Stimulated activated CD4-positive, alpha-beta T cell treated with anti-CD3 and anti-CD28 coated beads, Interleukin-12 subunit alpha, Interleukin-12 subunit beta, amount 100 ng/mL, for 4 hours (primary cell): ENCODE measurements at places on chromosomes 5 and 9.

DNA sequence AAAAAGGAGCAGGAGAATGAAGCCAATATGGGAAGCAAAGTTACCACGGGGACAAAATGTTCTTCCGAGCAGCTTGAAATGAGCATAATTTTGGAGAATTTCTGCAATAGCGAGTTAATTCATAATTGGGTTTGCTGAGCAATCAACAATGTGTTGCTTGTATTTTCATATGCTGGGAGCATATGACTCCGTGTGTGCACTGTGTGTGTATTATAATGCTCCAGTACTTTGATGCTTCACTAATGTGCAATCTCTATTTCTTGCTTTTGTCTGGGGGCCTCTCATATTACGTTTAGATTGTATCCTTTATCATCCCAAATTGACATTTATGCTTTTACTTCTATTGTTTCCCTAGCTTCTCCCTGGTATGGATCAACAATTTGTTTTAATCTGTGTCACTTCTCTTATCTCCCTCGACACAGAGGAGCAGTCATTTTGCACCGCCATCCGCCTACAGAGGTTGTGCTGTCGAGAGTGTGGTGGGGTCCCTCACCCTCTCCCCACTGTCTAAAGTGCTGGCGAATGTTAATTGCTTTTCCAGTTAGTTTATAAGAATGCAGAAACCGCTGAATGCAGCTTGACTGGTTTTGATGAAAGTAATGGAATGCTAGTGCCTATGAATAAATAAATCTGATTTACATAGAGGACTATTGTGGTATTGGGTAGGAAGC is 372.5 kb upstream of the WWC1 start:
- no peak for DNase-seq

DNA sequence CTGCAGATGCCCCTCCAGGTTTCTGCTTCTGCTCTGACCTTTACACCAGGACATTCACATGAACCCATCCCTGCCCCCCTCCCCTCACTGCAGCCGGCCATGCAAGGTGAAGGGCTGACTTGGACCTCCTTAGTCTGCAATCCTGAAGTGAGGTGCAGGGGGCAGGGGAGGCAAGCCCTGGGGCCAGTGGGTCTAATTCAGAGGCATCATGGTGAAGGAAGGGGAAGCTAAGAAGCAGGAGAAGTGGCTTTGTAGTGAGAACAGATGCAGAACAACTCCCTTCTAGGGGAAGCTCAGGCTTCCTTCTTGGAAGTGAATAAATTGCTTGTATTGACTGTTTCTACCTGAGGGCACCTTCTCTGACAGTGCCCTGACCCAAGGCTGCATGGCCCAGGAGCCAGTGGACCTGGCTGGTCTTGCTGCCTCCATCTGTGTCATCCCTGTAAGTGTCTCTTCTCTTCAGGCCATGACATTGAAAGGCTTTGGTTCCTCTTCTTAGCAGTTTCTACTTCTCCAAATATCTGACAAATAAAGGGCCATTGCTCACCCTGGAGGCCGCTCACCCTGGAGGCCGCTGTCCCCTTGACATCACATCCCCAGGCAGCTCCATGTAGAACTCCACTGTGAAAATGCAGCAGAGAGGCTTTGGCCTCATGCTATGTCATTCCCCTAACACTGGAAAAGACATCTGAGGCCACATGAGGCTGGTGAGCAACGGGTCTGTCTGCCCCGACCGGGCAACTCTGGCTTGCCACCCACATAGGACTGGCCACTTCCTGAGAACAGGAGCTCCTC is 55.3 kb downstream of the GADD45G start:
- DNase-seq: no peak

DNA sequence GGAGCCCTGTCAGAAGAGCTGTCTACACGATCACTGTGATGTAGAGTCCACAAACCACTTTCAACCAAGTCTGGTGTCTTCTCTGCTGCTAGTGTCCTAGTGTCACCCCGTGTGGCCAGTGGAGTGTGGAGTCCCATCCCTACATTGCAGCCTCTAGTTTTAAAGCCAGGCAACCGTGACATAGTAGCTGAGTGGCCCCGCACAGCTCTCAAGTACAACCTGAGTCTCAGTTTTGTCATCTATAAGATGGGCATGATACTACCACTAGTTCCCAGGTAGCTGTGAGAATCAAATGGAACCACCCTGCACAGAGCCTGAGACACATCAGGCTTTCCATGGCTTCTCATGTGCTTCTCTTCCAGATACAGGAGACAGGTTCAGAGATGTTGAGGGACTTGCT is 43.2 kb upstream of the AKNA start:
- no peak for DNase-seq

DNA sequence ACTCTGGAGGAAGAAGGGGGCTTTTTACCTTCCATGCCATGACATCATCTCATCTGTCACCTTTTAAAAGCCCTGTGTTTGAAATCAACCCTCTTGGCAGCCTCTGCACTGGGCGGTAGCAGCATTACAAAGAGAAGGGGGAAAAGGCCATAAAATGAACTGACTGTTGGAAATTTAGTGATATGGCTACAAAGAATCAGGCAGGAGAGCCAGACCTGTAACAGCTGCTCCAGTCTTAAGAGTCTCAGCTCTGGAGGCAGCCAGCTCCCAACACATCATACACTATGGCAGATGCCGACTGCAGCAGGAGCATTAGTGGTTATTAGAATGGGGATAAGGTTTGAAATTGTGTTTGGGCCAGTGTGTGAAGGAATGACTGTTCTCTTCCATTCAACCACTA is 257.5 kb downstream of the DMAC1 start:
- no peak for DNase-seq

- DNase-seq: no peak
Measured at GRCh38 chr5:3531320-3531986, 64.2 kb upstream of the IRX1 start.

DNA sequence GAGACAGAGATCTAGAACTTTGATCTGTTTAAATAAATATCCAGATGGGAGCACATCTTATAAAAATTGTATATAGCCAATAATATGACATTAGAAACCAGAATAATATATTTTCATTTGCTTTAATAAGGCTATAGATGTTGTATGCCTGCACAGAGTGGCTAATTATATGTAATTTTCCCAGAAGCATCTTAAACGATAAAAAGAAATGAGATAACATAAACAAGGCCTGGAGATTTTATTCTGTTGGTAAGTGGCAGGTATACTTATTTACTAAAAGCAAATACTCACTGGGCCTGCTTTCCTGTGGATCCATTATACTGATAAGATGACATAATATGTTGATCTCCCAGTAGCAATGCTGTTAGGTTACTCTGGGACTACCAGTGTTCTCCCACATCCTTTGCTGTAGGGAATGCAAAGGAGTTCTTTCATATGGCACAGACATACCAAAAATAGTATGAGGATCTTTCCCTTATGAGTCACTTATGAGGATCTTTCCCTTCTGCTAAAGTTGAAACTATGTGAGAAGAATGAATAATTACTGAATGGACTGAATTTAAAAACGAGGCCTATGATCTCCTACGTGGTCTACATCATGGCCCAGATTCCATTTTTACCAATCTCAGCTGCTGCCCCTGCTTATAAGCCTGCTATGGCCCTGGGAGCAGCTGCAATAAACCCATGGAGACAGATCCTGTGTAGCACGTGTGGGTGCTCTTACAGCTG is 112.1 kb downstream of the NUDT12 start:
- DNase-seq: no peak

- DNase-seq: no peak
Measured at GRCh38 chr9:34079181-34079580, 30.5 kb upstream of the UBAP2 start.

DNA sequence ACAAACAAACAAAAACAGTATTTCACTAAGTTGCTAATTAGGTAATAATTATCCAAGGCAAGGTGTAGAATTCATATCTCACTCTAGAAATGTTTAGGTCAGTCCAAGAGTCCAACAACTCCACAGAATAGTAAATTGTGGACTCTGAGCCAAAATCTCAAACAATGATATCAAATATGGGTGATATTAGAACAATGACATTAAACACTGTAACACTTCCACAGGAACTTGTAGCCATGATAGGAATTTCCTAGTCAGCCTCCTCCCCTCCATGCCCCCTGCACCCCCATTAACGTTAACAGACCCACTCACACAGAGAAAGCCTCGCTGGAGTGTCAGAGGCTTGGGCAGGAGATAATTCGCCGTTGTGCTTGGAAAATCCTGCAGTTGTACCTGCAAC is 305.0 kb upstream of the PIK3R1 start:
- no peak for DNase-seq

DNA sequence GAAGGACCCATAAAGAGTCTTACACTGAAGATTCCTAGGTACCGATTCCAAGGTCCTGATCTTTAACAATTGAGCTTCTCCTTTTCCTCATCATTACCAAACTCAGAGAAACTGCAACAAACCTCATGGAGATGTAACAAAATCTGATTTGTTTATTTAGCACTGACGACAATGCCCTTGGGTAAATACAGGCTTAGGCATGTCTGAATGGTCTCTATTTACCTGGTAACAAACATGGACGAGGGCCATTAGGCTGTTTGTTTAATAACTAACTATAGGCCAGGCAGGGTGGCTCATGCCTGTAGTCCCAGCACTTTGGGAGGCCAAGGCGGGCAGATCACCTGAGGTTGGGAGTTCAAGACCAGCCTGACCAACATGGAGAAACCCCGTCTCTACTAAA is 333.3 kb downstream of the AGTPBP1 start:
- DNase-seq: no peak

- DNase-seq: no peak
Measured at GRCh38 chr5:17398431-17398830, 99.6 kb upstream of the TAF11L2 start.

DNA sequence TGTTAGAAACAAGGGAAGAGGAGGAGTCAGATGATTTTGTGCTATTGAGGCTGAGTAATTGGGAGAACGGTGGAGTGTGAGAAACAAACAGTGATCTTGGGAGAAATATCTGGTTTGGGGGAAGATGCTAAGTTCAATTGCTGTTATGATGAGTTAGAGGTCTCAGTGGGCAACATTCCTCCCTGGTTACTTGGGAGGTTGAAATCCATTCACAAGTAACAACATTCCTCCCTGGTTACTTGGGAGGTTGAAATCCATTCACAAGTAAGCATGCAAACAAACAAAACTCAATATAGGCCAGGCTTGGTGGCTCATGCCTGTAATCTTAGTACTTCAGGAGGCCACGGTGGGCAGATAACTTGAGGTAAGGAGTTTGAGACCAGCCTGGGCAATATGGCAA is 38.7 kb downstream of the AGXT2 start:
- no peak for DNase-seq

DNA sequence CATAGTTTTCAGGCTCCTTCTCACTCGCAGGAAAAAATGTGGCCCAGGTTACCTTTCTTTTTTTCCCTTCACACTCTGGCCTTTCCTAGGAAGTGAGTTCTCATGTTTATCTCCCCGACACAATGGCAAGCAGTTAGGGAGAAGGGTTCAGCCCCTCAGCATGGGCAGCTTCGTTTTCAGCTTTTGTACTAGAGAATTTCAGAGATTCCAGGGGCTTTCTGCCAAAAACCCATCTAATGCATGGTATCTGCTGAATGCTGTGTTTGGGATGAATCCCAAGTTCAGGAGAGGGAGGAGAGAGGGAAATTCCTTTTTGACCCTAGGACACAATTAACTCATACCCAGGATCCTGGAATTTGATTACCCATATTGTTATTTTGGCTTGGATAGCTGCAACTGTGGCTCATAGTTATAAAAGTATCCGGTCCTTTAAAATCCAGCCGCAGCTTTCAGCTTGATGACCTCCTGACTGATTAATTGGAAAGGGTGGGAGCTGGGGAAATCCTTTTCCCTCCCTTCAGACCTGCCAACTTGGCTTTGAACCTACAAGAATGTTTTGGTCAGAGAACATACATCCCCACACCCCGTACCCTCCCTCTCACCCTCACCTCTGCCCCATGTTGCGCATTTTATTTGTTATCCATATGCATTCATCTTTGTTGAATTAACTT is 78.4 kb downstream of the TMEM252 start:
- no peak for DNase-seq

DNA sequence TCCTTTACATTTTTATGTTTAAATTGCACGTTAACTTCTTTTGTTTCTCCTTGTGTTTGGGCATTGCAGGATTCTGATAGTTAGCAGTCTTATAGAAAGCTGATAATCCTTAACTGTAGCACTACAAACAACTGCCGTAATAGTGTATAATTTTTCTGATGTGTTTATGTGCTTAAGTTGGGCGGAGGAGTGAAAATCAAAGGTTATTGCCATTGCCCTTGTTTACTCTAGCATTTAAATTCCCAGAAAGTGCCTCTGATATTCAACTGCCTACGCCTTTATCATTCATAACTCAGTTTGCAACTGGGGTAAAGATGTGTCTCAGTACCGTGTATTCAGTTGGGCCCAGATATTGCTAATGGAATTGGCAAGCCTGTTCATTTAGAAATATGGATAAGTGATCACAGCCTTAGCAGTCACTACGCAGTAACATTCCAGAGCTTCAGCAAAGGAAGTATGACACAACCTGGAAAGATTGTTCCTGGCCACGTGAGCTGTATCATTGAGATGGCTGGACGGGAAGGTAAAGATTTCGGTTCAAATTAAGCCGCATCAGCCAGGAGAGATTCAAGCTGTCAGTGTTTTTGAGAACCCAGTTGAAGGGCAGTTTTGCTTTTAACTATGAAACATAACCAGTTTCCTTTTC is 28.1 kb upstream of the LRRTM2 start:
- DNase-seq: no peak

- no peak for DNase-seq
Measured at GRCh38 chr5:74199436-74200210, 440.9 kb downstream of the ENC1 start.

DNA sequence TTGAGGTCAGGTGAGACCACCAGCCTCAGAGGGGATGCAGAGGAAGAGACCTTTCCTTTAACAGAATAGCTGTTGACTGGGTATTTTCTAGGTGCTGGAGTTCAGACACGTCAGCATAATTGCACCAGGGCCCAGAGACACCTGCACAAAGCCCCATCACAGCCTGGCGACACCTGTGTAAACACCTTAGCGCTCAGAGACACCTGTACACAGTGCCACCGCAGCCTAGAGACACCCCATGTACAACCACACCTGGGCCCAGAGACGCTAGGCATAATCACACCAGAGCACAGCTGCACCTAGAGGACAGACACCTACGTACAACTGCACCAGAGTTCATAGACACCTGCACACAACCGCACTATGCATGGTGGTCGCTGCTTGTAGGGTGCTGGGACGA is 1.0 kb downstream of the TRIP13 start:
- DNase-seq: no peak

- no peak for DNase-seq
Measured at GRCh38 chr5:9363449-9363848, 182.4 kb downstream of the SEMA5A start.
